H7 (cell line): ENCODE measurements at places on chromosomes 5 and 9. TPM values are rescaled to one million over a fixed set of nuclear protein-coding genes. Genes with fewer than 3 reads are reported as not detected.

- no peak for DNase-seq
These were observed 569.8 kb upstream of the RIOK2 start for GRCh38 chr5:97752871-97753270.

Gene CD74
- total RNA-seq = 18.0 and 32.2 TPM in 2 replicates

Gene KLHL3
- 3.8 and 4.6 TPM in 2 replicates for total RNA-seq

- no peak for DNase-seq
These were observed 26.7 kb upstream of the ZNF300 start for GRCh38 chr5:150931368-150931965.

- DNase-seq = peak; percentile 94
These were observed at the start of gene ZFP62 for GRCh38 chr5:180860887-180861822. Gene ZFP62 (minus strand): TSS chr5:180861276. CDS start chr5:180861219, 57 bp downstream.

DNA sequence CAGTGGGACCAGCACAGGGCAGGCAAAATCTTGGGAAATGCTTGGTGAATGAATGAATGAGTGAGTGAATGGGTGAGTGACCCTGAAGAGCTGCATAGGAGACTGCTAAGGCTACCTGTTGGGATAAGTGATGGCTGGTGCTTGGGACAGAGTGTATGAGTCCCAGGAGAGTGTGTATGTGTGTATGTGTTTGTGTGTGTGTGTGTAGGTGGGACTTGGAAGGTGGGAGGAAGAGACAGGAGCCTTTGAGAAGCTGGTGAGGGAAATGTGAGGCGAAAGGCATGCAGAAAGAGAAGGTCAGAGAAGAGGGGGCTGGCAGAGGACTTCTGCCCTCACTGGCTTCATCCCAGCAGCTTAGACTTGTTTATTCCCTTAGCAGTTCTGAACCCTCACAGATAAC, 33.3 kb upstream of the FOXE1 start:
- no peak for DNase-seq

DNA sequence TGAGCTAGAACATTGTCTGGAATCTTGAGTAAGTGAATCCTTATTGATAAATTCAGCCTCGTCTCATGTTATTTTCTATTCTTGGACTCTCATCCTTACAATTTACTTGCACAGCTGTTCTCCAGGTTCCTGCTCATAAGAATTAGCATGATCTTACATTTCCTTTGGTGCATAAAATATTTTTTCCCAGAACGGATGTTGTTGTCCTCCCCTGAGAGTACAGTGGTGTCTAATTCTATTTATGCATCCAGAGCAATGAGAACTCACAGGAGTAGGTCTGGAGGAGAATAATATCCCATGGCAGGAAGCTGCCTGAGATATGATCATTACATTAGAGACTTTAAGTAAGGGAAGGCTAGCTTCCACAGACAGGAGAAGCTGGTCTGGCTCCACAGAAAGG, 178.4 kb upstream of the MAST4 start:
- DNase-seq = no peak

Gene FOXD4
- 0.26 TPM in 1 of 2 replicates, not detected in the other for total RNA-seq
